ENCODE measurements at places on chromosomes 13 and 19. TPM values are rescaled to one million over a fixed set of nuclear protein-coding genes. Genes with fewer than 3 reads are reported as not detected.

DNA sequence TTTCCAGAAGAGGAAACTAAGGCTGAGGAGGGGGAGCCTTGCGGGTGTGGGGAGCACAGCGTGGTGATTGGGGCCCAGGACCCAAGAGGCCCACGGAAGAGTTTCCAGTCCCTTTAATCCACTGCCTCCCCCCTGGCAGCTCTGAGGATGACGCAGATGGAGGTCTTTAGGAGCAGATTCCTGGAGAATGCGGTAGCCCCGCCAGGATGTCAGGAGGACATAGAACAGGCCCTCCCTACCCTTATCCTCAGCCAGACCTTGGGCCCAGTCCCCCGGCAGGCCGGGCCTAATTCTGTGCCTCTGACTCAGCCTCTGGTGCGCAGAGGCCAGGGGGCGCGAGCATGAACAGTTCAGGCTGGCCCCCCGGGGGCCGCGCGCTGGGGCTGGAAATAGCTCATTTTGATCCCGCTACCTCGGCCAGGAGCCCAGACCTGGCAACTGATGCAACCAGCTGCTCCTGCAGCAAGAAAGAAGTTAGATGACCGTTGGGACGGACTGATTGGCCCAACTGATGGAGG lies 461 bp upstream of the HSPB6 start:
- H3K27me3 ChIP-seq = no peaks in the 10 kb centered on the region
- peak overlapping the region; percentile 76 for H3K4me3 ChIP-seq
- peaks cover 37% of the 10 kb centered on the region for H3K36me3 ChIP-seq
- H3K27ac ChIP-seq = peak overlapping the region; percentile 84

Gene PRR22
- total RNA-seq = 0.36 TPM

DNA sequence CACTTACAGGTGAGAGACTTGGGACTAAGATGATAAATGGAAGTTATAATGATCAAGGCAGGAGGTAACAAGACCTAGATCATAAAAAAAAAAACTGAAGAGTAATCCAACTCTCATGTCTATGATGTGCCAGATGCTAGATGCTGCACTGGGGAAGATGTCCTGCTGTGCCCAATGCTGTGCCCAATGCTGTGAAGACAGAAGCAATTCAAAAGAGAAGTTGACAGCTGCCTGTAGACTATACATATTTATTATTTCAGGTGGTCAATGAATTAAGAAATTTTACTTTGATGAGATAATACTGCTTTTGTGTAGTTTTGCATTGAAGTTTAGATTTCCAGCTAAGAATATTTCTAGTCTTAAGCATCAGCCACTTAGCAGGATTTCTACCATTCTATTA lies 21.5 kb downstream of the VWA8 start:
- H3K27me3 ChIP-seq = no peaks in the 10 kb centered on the region
- peaks cover 4% of the 10 kb centered on the region for H3K4me1 ChIP-seq
- H3K4me3 ChIP-seq = no peak overlapping the region
- no peak overlapping the region for H3K27ac ChIP-seq
- H3K36me3 ChIP-seq = no peaks in the 10 kb centered on the region

DNA sequence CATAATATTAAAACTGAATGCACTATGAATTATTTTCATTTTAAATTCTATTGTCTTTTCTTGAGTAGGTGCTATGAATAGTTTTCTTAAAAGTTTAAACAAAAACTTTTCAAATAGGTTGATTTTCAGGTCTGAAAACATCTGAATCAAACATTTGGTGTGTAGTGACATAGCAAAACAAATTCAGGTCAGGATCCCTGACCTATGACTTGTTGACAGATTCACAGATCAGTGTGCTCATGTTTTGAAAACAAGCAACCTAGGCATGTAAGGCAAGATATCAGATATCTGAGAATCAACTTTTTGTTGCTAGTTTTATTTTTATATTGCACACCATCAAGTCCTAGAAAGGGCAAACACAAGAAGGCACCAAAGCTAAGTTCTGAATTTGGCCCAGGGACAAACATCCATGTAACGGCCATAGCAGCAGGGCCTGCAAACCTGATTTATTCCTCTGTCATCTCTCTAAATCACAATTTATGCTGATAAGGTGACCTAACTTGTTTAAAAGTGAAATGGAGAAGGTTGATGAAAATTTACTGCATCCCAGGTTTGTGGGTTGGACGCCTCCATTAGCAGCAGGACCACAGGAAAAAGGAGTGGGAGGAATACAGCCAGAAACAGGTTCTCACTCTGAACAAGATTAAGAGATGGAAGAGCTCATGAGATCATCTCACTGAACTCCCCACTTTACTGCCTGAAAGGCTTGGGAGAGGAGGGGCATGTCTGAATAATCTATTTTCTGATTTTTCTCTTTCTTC lies 337.7 kb downstream of the KCNRG start:
- DNase-seq = no peak
- H3K4me1 ChIP-seq = peaks cover 27% of the 10 kb centered on the region
- H3K36me3 ChIP-seq = no peaks in the 10 kb centered on the region
- no peak overlapping the region for H3K4me3 ChIP-seq
- peak overlapping the region; percentile 62 for H3K27ac ChIP-seq

GRCh38 chr19:41784743-41785142 lies 11.6 kb upstream of the CEACAM3 start:
- no peak overlapping the region for H3K4me3 ChIP-seq
- peaks cover 21% of the 10 kb centered on the region for H3K27me3 ChIP-seq
- no peak for DNase-seq
- H3K36me3 ChIP-seq = no peaks in the 10 kb centered on the region
- H3K27ac ChIP-seq = no peak overlapping the region
- no peaks in the 10 kb centered on the region for H3K4me1 ChIP-seq

Gene WDR62
- 1.8 TPM for total RNA-seq

Data from osteoblast (primary cell).